ENCODE measurements at places on chromosomes 5 and 9.

DNA sequence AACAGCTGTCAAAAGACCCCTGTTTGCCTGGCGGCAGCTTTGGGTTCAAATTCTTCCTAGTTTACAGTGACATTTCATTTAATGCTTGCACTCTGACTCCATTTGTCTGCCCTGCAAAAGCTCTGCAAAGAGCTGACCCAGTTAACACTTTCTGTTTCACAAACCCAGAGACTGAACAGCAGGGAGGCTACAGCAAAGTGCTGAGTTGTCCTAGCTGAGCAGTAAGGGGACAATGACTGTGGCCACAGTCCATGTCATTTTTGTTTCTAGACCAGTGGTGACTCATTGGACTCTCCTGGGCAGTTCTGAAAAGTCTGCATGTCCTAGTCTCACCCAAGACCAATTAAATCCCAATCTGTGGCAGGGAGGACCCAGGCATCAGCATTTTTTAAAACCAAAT, 994.8 kb upstream of the WWC1 start:
- no peak for DNase-seq

DNA sequence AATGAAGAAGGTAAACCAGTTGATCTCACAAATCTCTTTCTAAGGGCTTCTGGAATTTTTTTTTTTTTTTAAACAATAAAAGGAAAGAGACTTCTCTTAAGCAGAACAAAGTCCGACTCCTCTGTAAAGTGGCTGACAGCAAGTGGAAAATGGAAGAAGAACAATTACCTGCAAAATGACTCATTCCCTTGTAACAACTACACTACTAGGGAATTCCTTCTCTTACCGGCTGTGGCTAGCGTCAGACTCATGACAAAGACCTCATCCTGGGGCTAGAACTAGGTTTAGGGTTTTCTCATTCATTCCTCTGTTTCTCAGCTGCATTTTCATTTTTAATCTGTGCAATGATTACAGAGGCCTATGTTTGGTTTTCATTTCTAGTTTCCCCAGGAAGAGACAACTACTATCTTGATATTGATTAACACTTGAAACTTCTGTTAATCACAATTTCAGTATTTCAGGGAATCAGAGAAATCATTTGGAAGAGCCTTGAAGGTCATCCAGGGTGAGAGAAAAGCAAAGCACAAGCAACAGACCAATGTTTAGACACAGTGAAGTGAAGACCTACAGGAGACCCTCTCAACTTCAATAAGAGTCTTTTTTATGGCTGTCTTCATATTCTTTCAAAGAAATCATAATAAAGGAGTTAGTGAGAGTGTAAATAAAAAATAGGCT, 437.9 kb downstream of the RAB3C start:
- DNase-seq: no peak

- DNase-seq: no peak
Measured at GRCh38 chr9:75096796-75097195, 8.5 kb downstream of the OSTF1 start.

DNA sequence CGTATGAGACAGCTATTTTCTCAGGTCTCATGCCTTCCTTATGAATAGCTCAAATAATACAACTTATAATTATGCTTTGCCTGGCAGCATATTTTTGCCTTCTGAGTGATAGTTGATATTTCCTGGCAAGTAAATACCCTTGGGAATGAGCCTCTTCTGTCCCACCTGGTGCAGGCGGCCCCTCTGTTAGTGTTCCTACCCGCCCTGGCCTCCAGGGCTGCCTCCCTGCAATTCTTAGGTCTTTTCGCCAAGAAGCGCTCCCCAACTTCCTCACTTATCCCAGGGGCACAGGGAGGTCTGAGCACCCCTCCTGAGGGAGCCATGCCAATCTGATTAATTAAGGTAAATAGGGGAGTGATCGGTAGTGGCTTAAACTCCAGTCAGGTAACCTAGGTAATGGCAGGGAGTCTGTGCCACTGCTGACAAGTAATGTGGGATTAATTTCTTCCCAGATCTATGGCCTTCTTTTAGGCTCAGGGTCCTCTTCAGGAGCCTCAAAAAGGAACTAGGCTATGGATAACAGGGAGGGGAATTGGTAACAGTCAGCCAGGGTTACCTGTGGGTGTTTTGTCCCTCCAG, 81.5 kb downstream of the GALNT10 start:
- DNase-seq: no peak

- no peak for DNase-seq
Measured at GRCh38 chr9:121364886-121365285, 5.2 kb downstream of the STOM start.

- no peak for DNase-seq
Measured at GRCh38 chr5:4208996-4209395, 613.4 kb downstream of the IRX1 start.

- no peak for DNase-seq
Measured at GRCh38 chr9:76516871-76517270, 57.9 kb downstream of the GCNT1 start.

- DNase-seq: no peak
Measured at GRCh38 chr9:91061506-91061905, 259.9 kb downstream of the SYK start.

DNA sequence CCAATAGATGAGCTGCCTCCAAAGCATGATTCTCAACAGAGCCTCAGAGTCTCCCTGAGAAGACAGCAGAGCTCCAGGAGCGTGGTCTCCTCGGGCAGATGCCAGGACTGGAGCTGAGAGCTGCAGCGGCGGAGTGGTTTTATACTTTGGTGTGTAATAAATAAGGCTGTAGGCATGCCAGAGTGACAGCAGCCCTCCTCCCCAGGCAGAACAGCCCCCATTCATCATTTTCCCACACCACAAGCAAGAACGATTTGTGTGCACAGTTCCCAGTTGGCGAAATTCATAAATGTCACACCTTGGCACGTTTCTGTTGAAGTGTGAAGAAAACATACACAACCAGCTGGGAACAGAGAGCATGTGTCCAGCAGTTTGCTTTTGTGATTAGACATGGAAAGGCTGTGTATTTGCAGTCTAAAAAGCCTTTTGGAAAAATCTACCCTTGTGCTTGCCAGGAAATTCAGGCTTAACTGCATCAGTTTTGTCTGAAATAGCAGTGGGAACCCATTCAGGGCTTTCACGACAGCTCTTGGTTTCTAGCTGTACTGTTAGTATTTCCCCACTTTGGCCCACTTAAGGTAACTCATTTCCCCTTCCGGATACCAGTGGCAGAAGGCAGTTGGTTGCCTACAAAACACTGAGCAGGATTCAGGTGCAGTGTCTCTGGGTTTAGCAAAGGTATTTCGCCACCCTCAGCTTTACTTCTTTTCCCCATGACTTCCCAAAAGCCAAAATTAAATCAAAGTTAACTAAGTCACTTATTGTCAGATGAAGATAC, at the start of gene C1QTNF3:
TSS of gene C1QTNF3 (minus strand) at position 115 of the 778 bp plus-strand sequence. CDS start at position 27, 88 bp downstream.
- no peak for DNase-seq

DNA sequence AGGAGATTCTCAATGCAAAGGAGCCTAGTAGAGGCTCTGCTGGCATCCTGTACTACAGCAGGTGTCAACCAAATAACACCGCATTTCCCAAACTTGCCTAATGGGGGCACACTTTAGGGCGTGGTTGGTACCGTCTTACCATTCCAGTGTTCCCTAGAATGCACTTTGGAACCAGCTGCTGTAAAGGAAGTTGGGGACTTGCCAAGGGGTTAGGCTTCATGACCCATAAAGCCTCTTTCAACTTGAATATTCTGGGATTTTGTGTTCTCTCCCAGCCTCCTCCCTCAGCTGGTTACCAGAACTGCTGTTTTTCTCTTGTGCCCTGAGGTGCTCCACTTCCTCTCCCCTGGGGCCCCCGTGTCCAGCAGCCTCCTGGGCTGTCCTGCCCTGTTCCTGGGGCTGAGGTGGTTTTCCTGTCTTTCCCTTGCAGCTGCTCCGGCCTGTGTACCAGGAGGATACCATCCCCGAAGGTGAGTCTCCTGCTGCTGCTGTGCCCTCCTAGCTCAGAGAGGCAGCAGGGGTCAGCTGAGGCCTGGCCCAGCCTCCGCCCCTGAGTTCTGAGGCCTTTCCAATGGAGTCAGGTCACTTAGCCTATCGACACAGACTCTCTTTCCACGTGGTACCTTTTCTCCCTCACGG, 44.7 kb downstream of the RGS3 start:
- DNase-seq: no peak

- no peak for DNase-seq
Measured at GRCh38 chr5:162288647-162289296, 221.2 kb downstream of the GABRG2 start.

GRCh38 chr5:142650060-142650459, 35.8 kb downstream of the FGF1 start:
- no peak for DNase-seq

GRCh38 chr5:76641514-76642120, 18.4 kb upstream of the F2RL2 start:
- peak; percentile 20 for DNase-seq

GRCh38 chr5:89211836-89212235, 328.9 kb upstream of the MEF2C start:
- DNase-seq: no peak

DNA sequence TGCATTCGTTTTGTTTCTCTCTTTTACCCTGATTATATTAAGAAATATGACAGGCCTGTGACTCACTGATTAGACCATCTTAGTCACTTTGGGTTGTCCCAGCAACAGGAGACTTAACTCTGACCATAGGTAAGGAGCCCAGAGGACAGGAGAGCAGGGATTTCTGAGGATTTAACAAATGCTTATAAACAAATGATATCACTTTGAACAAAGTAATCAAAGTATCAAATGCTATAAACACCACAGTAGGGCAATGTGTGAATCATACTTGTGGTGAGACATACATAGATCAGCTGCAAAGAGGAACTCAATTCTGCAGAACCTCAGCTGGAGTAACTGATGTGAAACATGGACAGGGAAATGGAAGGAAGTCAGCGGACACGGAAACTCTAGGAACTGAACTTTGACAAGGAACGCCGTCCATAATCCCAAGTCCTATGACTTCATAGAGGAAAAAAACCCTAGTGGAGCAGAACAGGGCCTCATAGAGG, 190.6 kb upstream of the MSX2 start:
- no peak for DNase-seq

DNA sequence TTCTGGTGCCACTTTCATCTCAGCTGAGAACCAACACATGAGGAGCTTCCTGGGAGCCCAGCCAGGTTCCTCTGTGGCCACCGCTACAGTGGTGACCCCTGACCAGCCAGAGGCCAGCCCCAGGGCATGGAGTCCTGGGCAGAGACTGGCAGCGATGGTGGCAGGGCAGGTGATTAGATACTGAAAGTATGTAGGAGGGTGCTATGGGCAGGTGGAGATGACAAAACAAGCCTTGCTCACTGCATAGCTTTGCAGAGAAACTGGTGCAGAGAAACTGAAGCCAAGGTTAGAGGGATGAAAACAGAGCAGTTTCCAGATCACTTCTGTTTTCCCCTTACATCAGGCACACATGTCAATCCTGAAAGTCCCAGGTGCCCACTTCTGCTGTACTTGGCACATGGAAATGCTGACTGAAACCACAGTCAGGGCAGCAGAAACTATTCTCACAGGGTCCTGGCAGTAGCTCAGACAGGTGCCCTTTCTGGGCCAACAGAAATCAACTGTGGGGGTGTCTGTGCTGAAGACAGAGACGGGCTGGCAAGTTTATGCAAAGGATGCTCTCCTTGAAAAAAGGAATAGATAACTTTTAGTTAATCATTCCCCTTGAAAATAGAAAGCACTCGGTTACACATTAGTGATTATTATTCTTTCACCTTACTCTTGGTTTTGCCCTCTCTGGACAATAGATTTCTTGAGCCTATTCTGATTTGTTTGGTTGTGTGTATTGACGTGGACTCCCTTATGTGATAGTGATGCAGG, 90.3 kb downstream of the ANKRD55 start:
- no peak for DNase-seq

DNA sequence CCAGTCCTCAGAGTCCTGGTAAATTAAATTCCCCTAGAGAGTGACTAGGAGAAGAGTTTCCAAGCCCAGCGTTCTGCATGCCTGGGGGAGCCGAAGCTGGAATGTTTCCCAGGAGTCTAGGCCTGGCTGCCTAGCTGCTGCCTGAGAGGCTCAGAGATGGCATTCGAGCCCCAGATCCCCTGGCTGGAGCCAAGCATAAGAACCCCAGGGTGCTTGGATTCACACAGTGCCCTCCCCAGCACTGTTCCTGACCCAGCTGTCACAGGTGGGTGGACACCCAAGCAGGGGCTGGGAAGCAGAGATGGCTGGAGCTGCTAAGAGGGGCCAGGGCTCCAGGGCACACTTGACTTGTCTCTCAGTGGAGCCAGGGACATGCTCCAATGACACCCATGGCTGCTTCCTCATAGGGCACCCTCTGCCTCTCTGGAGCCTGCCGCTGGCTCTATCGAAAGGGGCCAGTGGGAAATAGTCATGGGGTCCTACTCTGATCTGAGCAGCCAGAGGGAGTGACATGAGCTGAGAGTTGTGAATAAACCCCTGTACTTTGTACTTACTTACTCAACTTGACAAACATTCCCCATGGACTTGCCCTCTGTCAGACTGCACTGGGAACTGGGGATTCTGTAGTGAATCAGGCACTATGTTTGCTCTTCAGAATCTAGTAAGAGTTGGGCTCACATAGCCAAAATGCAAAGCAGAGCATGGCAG, 62.6 kb upstream of the XPA start:
- no peak for DNase-seq

DNA sequence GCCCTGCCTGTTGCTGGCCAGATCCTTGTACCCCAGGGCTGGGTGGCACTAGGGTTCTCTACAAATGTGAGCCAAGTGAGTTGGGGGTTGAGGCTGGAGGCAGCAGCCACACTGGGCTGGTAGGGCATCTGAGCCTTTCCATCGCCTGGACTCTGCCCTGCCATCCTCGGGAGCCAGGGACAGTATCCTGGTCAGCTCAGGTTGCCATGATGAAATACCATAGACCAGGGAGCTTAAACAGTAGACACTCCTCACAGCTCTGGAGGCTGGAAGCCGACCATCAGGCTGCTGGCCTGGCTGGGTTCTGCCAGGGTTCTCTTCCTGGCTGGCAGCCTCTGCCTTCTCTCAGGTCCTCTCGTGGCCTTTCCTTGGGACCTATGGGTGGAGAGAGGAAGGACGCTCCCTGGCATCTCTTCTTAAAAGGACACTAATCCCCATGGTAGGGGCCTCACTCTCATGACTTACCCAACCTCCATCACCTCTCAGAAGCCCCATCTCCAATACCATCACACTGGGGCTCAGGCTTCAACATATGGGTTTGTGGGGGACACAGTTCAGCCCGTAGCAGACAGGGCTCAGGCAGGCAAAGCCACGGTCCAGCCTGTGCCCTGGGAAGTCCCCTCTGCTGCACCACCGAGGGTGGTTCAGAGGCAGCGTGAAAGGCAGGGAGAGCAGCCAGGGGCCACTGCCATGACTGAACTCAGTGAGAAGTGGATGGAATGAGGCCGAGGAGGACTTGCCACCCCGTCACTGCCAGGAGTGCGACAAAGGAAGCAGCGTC, 50.1 kb downstream of the HMCN2 start:
- no peak for DNase-seq

GRCh38 chr9:37696528-37696927, 45.8 kb downstream of the FRMPD1 start:
- no peak for DNase-seq

- no peak for DNase-seq
Measured at GRCh38 chr5:124733329-124733650, 13.1 kb downstream of the ZNF608 start.

- no peak for DNase-seq
Measured at GRCh38 chr5:15929611-15930263, 249.9 kb downstream of the MARCHF11 start.

All from NCI-H1694 treated with DMSO at 0.1 percent for 48 hours (cell line).